ENCODE measurements at places on chromosomes 7 and 10.
A peak's percentile ranks its signal among the peaks of the same experiment; 100 is the strongest.

- peak; percentile 38 for DNase-seq
These were observed 43.7 kb downstream of the CPVL start for GRCh38 chr7:29102558-29103151.

DNA sequence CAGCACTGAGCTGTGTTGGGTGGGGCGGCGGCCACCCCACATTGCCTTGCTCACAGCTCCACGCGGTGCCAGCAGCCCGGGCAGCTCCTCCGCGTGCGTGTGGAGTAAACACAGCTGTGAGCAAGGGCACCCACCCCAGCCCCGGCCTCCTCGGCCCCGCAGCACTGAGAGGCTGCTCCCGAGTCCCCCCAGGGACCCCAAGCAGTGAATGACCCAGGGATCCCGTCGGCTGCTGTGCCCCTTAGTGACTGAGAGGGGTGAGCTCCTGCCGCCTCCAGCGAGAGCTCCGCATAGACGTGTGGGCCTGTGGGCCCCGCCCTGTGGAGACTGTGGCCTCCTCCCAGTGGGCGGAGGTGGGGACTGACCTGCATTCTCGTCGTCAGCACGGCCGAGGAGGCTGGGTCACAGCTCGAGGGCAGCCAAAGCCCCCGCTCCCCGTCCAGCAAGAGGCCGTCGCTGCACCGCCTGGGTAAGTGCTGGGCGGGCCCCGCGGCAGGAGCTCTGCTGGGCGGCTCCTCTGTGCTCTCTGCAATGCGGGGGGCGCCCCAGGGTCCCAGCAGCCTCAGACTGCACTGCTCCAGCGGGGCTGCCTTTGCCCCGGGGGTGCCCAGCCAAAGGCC lies 29.9 kb upstream of the UTF1 start:
- no peak for DNase-seq

DNA sequence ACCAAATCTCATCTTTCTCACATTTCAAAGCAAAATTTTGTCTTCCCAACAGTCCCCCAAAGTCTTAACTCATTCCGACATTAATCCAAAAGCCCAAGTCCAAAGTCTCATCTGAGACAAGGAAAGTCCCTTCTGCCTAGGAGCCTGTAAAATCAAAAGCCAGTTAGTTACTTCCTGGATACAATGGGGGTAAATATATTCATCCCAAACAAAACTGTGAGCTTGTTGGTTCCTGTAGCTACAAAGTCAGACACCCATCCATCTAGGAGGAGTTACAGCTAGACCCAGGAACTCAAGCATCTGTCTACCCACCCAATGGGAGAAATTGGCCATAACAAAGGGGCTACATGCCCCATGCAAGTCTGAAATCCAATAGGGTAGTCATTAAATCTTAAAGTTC lies 51.9 kb downstream of the MTURN start:
- no peak for DNase-seq

- no peak for DNase-seq
These were observed 145.5 kb downstream of the TCF7L2 start for GRCh38 chr10:113095419-113096127.

- no peak for DNase-seq
These were observed 35.8 kb downstream of the CRCP start for GRCh38 chr7:66150471-66150870.

- no peak for DNase-seq
These were observed 598.3 kb upstream of the GHITM start for GRCh38 chr10:83541046-83541445.

- DNase-seq: peak; percentile 34
These were observed 921.5 kb downstream of the TYW1 start for GRCh38 chr7:67918158-67918557.

DNA sequence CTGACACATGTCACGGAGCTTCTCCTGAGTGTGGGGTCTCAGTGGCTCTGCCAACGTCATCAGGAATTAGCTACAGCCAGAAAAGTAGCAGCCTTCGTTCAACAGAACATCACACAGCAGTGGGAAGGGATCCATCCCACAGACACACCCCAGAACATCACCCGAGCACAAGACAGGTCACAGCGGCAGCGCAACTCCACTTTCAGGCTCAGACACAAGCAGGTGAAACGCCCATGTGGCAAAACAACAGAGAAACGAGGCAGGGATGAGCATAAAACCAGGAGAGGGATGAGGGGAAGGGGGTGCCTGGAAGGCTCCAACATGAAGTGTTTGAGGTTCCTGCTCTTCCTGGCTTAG lies 44.8 kb downstream of the CAMK2B start:
- no peak for DNase-seq

GRCh38 chr7:150410131-150410530 lies 31.0 kb downstream of the ZNF775 start:
- no peak for DNase-seq

DNA sequence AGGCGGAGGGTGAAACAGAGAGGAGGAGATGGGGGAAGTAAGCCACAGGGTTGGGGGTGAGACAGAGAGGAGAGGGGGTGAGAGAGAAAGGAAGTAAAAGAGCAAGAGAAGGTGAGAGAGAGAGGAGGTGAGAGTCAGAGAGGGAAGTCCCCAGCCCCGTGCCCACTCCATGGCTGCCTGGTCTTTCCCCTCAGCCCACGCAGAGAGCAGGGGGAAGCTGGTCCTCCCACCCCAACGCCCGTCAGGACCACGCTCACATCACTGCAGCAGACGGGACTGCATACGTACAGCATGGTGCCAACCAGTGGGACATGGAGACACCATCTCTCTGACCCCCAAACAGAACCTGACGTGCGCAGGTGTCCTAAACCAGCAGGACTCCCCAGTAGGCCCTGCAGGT lies 12.1 kb upstream of the PDGFA start:
- DNase-seq: no peak

- DNase-seq: no peak
These were observed 731.6 kb upstream of the ANKRD30A start for GRCh38 chr10:36393801-36394200.

DNA sequence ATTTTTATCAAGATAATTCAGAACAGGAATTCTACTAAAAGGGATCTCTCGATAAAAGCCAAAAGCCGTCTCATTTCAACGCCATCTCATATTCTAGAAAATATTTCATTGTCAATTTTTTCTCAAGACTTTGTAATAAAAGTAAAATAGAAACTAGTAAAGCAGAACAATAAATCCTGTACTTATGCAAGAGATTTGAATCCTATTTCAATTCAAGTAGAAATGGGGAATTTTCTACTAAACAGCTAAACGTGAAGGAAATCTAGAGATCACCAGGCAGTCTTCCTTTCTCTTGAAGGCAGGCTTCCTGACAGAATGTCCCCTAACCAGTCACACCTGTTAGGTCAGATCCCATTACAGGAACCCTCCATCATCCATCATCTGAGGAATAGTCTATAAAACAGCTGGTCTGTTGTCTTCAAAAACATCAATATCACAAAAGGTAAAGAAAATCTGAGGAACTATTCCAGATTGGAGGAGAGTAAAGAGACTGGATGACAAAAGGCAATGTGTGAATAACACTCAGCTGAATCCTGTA lies 23.7 kb downstream of the USP6NL start:
- DNase-seq: no peak

GRCh38 chr7:148791546-148791945 lies 92.5 kb downstream of the EZH2 start:
- DNase-seq: no peak

- DNase-seq: no peak
These were observed 1.4 kb downstream of the DNAH11 start for GRCh38 chr7:21544303-21544656.

DNA sequence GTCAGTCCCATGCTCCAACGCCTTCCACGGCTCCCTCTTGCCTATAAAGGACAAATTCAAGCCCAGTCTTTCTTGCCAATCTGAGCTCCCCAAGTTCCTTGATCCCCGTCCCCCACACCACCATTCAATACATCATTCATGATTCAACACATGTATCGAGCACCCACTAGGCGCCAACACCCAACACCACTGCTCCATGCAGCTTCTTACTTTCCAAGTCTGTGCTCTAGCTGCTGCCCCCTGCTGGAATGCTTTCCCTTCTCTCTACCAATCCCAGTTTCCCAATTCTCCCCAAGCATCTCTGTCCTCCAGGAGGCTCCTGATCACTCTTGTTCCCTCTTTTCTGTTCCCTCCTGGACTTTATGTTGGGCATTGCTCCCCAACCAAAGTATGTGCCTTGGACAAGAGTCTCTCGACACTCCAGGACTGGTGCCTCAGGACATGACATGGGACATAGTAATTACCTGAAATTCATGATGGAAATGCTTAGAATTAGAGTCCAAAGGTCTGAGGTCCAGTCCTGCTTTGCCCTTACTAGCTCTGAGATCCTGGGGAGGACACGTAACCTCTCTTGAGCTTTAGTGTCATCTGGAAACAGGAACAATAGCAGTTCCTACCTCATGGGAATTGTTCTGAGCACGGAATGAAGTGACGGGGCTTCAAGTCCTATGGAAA lies 172.7 kb downstream of the NEURL1 start:
- no peak for DNase-seq

DNA sequence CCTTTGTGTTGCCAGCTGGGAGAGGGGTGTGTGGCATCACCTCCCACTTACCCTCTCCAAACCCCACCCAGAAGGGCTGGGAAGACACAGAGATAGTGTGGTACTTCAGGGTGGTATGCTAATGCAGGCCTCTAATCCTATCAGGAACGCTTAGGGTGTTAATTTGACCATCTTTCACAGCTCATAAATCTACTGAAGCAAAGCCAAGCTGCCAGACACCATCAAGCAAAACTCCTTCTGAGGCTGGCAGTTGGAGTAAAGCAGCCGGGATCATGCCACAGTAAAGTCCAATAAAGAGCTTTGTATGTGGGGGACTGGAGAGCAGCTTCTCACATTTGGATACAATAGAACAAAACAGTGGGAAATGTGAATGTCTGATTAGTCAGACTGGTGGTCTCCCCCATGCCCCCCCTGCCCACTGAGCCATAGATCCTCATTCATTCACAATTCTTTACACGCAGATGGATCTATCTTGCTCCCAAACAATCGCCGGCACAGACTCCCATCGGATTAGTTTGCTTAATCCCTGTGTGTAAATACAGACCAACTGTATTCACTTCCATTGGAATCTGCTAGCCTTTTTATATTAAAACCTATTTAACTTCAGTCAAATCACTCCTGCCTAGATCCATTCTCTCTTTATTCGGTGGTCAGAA lies 29.6 kb downstream of the FGFBP3 start:
- no peak for DNase-seq

DNA sequence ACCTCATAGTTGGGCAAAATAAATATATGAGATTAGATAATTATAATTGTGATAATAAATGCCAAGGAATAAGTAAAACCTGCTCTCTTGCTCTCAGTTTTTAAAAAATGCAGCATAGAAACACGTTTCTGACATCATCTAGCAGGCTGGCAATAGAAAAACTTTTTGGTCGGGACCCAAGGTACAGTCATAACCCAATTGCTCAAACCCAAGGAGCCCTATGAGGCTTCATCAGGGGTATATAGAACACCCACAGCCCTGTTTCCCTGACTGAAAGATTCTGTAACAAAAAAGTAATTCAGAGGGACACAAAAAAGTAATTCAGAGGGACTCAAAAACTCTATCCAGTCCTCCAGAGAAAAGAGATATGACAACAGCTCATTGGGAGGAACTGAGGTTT lies 3.8 kb downstream of the PDE1C start:
- no peak for DNase-seq

GRCh38 chr7:4958477-4959301 lies at the start of gene MMD2:
Gene MMD2 (minus strand): TSS chr7:4959187. CDS start chr7:4959017, 170 bp downstream.
- DNase-seq: no peak

- DNase-seq: no peak
These were observed 55.2 kb downstream of the TACC2 start for GRCh38 chr10:122044045-122044661.

GRCh38 chr7:94029976-94030375 lies 25.8 kb upstream of the BET1 start:
- no peak for DNase-seq

DNA sequence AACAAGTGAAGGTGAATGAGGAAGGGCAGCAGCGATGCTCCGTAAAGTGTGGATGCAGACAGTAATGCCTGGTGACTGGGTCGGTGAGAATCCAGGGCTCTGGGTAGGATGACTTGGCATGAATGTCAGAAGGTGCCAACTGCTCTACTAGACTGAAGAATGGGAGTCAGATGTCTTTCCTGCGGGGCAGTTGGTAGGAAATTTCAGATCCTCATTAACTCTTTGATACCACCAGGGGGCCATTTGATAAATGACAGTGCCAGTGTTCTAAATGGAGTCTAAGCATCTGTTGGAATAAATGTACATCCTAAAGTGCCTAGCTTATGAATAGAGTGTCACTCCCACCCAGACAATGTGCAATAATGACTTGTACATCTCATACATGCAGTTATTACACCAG lies 462.0 kb downstream of the GRM8 start:
- DNase-seq: no peak

GRCh38 chr10:129926066-129927055 lies 37.7 kb downstream of the EBF3 start:
- DNase-seq: no peak

- no peak for DNase-seq
These were observed 28.0 kb upstream of the KPNA7 start for GRCh38 chr7:99235925-99236324.

DNA sequence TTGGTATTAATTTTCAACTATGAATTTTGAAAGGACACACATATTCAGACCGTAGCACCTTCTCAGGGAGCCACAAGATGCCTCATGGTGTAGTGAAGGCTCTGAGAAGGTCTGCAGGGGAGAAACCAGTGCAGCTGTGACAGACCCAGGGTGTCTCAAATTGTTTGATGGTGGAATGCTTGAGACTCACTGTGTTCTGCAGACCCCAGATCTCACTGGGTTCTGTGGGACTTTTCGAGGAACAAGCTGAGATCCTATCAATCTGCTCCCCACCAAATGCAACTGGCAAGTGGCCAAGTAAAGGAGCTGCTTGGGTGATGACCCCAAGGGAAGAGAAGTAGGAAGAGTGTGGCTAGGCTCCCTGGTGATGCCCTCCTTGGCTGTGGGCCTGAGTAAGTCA lies 130.5 kb upstream of the UNC5B start:
- DNase-seq: peak; percentile 9
